ENCODE measurements at places on chromosomes 1 and 21. TPM values are rescaled to one million over a fixed set of nuclear protein-coding genes. Genes with fewer than 3 reads are reported as not detected.

Gene BTG2
- 10.2 TPM for total RNA-seq

Gene GUCA2A
- total RNA-seq: not detected

Gene SHC1
- total RNA-seq: 278 TPM

Gene KCNC4
- total RNA-seq: 1.0 TPM

Gene EYA3
- 10.9 TPM for total RNA-seq

Gene RAB13
- total RNA-seq: 103 TPM

Gene IPO13
- total RNA-seq: 13.3 TPM
